ENCODE measurements at places on chromosomes 4 and X.
A peak's percentile ranks its signal among the peaks of the same experiment; 100 is the strongest.

DNA sequence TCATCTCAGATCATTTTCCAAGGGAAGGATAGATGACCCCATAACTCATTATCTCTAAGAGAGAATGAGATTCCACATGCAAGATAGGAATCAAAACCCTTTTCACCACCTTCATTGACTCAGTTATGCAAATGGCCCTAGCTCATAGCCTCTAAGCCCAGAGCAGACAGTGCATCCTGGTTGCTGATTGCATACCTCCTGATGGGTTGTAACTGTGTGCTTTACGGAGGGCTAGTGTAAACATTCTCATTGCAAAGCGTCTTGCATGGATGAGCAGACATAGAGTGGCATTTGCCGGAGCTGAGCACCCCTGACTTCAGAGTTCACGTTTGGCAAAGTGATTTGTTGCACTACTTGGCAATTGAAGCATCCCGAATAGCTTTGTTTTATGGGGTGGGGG, 151.0 kb downstream of the VCX3A start:
- no peak for DNase-seq

- DNase-seq, result no peak
These were observed 60.9 kb downstream of the NPY5R start for GRCh38 chr4:163404580-163404979.

- DNase-seq, result peak; percentile 9
These were observed 48.5 kb upstream of the CYSLTR1 start for GRCh38 chrX:78375894-78376293.

GRCh38 chr4:8188085-8188484, 11.0 kb upstream of the SH3TC1 start:
- DNase-seq, result no peak

- no peak for DNase-seq
These were observed 80.3 kb upstream of the NEIL3 start for GRCh38 chr4:177229331-177229730.

GRCh38 chrX:134669378-134670098, 11.3 kb upstream of the PLAC1 start:
- DNase-seq, result no peak

DNA sequence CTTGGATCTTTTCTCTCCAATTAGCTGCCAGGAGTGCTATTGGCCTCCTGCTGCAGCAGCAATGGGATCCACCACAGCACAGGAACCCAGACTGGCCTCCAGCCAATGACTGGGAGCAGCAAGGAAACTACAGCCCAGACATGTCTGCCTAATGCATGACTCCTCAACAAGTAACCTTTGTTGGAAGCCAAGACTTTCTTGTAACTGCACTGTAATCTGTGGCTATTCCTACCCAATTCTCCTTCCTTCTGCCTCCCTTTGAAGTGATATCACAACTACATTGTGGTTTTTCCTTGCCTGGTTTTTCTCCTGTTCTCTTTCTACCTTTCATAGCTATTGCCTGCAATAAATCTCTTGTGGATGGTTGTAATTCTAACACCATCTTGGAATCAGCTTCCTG, 39.8 kb downstream of the SNCA start:
- no peak for DNase-seq

DNA sequence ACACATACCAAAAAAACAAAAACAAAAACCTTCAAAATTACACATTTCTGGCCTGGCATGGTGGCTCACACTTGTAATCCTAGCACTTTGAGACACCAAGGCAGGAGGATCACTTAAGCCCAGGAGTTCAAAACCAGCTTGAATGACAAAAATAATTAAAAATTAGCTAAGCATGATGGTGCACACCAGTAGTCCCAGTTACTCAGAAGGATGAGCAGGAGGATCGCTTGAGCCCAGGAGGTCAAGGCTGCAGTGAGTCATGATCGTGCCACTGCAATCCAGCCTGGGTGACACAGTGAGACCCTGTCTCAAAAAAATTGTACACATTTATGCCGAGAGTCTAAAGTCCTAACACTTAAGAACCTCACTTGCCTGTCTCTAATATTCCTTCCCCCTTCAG, 18.3 kb downstream of the SLC39A8 start:
- no peak for DNase-seq

GRCh38 chrX:9997041-9997440, 29.9 kb downstream of the CLDN34 start:
- DNase-seq, result no peak

DNA sequence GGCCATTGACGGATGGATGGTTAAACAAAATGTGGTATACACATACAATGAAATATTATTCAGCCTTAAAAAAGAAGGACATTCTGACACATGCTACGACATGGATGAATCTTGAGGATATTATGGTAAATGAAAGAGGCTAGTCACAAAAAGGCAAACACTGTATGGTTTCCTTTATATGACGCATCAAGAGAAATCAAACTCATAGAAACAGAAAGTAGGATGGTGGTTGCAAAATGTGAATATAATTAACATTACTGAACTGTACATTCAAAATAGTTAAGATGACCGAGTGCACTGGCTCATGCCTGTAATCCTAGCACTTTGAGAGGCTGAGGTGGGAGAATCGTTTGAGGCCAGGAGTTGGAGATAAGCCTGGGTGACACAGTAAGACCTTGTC, 9.5 kb upstream of the CASK start:
- DNase-seq, result no peak

GRCh38 chrX:143571521-143571920, 54.2 kb upstream of the SPANXN3 start:
- DNase-seq, result no peak

DNA sequence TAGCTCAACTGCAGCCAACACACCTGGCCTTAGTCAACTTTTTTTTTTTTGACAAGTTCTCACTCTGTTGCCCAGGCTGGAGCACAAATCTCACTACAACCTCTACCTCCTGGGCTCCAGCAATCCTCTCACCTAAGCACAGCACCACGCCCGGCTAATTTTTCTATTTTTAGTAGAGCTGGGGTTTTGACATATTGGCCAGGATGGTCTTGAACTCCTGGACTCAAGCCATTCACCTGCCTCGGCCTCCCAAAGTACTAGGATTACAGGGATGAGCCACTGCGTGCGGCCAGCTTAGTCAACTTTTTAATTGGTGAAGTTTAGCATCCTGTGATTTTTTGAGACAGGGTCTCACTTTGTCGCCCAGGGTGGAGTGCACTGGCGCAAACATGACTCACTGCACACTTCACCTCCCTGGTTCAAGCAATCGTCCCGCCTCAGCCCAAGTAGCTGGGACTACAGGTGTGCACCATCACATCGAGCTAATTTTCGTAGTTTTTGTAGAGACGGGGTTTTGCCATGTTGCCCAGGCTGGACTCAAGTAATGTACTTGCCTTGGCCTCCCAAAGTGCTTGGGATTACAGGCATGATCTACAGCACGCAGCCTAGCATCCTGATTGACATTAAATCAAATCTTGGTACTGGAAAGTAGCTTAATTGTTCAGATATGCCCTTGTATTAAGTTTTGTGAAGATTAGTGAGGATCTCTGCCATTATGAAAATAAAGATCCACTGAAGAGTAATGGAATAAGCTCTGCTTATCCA, 8.3 kb downstream of the HNRNPDL start:
- no peak for DNase-seq

DNA sequence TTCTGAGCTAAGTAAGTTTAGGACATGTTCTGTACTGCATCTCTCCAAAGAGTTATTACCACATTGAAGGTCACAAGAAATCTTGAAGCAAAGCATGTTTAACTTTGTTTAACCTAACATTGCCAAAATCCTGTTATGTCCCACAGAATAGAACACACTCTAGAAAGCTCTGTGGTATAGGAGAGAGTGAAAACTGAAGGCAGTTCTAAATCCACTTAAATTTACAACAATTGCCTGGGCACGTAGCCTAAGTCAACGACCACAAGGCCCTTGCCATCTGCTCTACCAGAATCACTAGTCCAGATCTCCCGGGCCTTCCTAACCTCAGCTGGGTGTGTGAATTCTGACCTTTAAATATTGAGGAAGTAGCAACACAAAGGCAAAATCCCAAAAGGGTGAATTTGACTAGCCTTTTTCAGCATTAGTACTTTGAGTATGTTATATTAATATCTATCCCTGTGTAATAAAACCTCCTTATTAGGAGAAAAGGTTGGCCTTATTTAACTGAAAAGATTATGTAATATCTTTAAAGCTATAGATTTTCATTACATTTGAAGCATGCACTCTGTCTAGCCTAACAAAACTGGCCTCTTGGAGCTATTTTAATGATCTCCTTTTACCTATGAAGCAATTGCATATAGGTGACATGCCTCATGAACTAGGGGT, 4.5 kb upstream of the MAML3 start:
- DNase-seq, result no peak

GRCh38 chr4:125390727-125391126, 76.0 kb downstream of the FAT4 start:
- no peak for DNase-seq

GRCh38 chr4:98664959-98665358, 6.5 kb upstream of the TSPAN5 start:
- no peak for DNase-seq

DNA sequence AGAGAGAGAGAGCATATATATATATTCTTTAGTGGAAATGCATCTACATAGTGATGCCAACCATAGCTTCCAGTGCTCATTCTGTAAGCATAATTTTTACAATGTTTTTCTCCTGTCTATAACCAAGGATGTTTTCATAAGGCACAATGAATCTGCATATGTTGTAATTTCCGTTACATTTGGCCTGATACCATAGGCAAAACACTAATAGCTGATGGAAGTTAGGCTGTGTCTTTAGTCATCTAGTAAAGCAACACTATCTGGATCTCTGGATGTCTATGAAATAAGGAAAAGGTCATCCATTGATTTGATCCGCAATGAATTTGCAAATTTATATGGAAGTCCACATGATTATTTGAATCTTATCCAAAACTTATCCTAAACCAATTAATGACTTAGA, 8.1 kb downstream of the PCDH7 start:
- no peak for DNase-seq

DNA sequence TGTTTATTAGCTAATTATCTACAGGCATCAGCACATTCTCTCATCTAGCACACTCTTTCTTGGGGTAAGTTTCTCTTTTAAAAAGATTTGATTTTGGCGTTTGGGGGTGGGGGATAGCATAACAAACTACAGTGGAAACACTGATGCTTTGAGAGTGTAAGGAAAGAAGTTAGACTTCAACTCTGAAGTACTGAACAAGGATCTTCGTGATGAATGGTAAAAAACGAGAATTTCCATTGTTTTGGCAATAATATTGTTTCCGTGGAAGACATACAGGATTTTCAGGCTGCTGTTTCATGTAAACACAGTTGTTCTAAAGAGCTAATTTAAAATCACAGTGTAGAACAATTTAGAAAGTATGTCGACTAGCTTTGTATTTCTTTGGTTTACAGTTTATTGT, 451 bp downstream of the LPAR4 start:
- no peak for DNase-seq

GRCh38 chr4:138267835-138268234, 25.7 kb upstream of the SLC7A11 start:
- DNase-seq, result no peak

DNA sequence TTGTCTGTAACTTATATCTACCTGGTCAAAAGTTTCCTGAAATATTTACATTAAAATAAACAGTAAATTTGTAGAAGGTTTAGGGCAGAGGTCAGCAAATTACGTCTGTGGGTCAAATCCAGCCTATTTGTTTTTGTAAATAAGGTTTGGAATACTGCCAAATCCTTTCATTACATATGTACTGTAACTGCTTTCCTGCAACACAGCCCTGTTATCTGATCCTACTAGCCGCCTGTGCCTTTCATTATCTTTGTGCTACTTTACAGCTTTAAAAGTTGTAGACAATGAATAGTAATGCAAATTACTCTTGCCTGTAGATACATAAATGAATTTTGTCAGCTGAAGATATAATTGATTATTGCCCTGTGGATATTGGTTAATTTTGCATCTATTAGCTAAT, 369.6 kb upstream of the SLC7A11 start:
- DNase-seq, result no peak

DNA sequence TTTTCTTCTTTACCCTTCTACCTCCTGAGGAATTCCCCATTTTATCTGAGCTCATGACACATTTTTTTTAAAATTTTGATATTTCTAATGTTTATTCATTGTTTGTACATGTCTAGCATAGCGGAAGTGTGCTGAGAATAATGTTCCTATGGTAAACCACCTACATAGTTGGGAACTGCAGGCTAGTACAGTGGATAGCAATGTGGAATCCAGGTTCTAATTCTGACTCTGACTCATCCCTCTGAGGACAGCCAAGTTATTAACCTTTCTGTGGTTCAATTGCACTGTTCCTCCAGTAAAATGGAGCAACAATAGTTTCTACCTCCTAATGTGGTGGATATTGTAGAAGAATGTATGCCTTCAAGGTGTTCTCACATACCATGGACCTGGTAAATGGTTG, 20.6 kb upstream of the APELA start:
- DNase-seq, result no peak

GRCh38 chr4:7666744-7667143, 232.0 kb upstream of the PSAPL1 start:
- no peak for DNase-seq

DNA sequence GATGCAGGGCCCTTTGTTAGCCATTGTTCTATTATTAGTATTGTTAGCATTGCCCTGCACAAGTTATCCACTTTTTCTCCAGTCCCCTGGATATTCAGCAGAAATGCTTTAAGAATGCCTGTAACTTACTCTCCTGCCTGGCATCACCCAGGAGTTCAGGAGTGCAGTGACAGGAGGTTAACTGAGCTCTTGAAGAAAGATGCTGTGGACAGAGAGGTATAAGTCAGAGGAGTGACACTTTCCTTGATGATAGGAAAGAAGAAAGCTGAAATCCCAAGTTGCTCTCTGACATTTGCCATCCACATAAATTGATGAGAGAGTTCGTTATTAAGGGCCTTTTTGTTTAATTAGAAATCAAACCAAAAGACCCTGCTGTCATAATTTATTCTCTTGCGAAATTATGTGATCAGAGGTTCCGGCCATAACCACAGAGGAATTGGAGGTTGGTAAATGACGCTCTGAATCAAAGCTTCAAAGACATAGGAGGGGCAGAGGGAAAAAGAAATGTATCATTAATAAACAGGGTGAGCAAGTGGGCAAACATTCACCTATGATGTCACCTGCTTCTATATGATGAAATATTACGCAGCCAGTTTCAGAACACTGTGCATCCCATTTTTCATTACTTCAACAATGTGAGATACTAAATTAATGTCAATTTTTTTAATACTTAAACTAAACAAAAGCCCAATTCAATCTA, 230.2 kb upstream of the JADE1 start:
- no peak for DNase-seq

DNA sequence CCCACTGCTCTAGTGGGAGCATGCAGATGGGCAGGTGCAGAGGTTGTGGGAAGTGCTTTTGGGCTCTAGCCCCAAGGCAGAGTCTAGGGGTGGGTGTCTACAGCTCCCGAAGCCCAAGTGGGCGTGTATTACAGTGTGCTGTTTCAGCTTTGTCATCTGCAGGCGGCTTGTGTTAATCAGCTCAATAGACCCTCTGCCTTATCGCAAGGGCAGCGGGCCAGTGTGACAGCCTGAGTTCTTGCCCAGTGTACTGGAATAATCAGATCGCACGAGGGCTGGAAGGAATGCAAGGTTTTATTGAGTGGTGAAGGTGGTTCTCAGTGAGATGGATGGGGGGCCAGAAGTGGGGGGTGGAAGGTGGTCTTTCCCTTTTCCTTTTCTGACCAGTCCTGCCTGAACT, 529.4 kb upstream of the AMOT start:
- no peak for DNase-seq

GRCh38 chrX:153381684-153382532, 19.2 kb downstream of the PNMA6E start:
- DNase-seq, result no peak

- no peak for DNase-seq
These were observed 18.6 kb downstream of the CEP135 start for GRCh38 chr4:55967376-55967775.

GRCh38 chrX:18003876-18004275, 142.8 kb upstream of the RAI2 start:
- DNase-seq, result no peak

Data from KG1 (cell line).